ENCODE measurements at places on chromosomes 12 and 14.

DNA sequence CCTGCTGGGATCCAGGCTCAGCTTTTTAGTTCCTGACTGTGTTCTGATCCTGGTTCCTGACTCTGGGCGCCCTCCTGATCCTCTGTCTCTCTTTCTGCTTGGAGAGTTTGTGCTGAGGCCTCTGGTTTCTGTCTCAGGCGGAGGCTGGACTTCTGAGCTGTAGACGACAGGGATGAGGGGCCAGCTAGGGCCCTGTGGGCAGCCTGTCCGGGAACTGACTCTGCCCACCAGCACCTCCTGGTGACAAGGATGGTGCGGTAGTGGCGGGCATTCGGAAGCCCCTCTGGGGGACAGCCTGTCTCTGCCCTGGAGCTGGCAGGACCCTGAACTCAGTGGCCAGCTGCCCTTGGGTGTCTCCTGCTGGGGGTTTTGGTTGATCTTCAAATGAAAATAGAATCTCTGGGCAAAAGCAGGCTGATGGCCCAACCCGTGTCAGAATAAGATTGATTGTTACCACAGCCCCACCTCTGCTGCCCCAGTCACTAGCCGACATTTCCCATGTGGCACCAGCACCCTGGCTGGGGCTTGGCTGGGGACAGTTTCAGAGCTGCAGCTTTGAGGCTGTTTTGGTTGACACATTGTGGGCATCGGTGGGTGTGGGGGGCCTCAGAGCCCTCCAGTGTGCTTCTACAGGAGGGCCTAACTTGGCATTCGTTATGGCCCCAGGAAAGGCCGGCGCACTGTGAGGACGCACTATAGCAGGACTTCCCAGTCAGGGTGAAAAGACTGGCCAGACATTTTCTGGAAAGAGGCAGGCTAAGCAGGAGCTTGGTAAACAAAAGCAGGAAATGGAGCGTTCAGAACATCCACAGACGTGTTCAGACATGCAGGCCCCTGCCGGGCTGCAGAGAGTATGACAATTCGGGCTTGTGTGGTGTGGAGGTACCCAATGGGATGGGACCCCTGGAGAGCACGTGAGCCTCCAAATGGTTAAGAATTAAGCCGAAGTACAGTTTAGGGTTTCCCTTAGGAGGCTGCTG is 16.2 kb downstream of the KRT80 start:
- DNase-seq = no peak

DNA sequence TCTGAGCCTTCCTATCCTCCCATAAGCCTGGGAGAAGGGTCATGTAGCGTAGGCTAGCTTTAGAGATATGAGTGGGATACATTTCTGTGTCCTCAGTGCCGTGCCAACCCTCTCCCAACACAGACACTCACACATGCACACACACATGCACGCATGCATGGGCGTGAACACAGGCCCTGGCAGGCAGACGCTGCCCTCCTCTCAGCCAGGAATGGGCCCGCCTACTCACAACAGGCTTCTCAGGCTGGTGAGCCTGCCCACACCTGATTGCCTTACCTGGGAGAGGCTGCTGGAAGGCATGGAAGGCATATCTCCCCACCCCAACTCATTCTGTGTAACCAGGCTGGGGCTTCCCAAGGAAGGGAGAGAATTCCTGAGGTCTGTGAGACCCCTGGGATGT is 12.8 kb upstream of the ACVR1B start:
- no peak for DNase-seq

DNA sequence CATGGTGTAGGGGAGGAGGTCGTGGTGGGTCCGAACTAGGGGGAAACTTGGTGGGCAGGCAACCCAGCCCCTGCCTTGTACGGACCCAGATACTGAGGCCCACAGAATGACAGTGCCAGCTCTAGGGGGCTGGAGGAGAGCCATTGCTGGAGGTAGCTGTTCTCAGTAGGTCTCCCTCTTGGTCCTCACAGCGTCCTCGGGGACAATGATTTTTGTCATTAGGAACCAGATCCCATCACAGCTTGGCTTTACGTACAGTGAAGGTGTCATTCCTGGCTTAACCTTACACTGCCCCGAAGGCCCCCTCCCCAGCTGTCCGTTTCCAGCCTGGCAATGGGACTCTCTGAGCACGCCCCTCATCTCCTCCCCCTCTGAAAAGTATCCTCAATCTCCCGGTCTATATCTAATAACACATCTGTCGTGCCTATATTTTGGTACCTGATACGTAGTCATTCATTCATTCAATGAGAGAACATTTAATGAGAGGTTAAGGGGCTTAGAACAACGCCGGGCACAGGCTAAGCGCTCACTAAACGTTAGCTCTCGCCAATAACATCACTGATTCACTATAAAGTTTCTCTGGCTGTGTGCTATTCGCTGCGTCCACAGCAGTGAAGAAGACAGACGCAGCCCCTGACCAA is 597 bp upstream of the DYNC1H1 start:
- no peak for DNase-seq

DNA sequence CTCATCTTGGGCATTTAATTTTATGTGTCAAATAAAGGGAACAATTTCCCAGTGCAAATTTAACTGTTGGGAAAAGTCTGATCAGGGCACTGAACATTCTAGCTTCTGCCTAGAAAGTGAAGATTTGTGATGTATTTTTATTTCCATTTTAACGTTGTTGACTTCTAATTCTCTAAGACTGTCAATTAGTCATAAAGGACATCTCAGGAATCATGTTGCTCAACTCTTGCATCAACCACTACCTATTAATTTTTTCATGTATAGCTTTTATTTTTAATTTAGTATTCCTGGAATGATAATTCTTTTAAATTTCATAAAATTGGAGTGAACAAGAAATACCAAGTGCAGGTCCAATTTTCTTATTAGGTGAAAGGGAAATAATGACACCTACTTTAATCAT is 87.9 kb upstream of the METAP2 start:
- no peak for DNase-seq

DNA sequence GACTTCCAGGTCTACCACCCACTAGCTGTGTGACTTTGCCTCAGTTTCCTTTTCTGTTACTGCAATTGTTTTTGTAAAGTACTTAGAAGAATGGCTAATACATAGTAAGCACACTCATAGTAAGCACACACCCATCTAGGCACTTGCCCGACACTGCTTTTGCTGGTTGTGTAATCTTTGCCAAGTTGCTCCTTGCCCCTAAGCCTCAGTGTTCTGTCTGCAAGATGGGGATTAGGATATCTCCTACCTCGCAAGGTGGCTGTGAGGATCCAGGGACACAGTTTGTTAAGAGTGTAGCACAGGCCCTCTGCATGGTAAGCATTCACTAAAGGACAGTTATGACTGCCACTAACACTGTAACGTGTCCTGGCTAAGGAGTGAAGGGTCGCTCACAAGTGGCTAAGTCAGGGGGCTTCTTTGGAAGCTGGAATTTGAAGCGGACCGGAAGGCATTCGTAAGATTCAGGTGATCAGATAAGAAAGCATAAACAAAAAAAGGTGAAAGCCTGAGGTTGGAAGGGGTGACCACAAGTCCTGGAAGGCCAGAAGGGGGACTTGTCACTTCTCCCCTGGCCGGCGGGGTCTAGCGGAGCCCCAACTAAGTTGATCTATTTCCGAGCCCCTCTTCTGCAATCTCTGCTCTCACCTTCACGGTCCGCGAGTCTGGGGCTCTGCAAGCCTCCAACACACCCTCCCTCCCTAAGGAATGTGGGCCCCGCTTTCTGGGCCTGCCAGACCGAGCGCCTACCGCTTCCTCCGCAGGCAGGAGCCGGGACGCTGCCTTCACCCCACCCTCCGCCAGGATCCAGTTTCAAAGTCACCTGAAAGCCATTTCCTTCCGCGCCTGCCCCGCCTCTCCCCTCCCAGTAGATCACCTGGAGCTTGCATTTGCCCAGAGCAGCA is 1.5 kb upstream of the PLEKHG3 start:
- DNase-seq = no peak

DNA sequence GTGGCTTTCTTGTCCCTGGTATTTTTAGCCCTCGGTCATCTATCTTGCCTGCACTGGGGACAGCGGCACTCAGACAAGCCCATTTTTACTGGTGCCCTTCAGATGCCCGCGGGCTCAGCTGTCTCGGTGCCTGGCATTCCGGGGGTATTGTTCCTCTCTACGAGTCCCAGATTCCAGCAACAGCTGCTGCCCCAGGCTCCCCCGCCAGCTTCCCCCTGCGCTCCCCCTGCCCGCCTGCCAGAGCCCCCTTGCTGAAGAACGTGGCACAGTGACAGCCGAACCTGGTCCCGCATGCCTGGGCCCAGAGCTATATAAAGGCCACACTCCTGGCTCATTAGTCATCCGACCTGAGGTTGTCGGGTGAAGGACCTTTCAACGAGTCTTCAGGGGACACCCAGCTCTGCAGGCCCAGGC is 10.9 kb upstream of the MYL2 start:
- DNase-seq = no peak

- DNase-seq = no peak
These were observed 691.8 kb downstream of the FLRT2 start for GRCh38 chr14:86221755-86222154.

DNA sequence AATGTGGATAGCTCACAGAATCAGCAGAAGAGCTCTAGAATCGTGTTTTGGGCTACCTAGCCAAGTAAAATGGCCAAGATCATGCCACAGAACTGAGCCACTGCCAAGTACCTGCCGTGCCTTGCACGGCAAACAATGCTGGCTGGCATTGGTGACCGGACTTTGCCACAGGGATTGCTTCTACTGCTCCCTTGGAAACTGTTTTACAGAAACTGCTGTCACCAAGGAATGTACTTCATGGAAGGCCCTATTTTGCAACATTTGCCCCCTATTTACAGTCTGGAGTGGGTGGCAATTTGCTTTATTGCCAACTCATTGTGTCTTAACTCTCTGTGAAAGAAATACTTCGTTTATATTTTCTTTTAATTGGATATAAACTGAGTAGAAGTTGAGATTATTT is 49.0 kb downstream of the BORCS5 start:
- DNase-seq = no peak

GRCh38 chr14:51285120-51285519 is 45.1 kb downstream of the TMX1 start:
- no peak for DNase-seq

DNA sequence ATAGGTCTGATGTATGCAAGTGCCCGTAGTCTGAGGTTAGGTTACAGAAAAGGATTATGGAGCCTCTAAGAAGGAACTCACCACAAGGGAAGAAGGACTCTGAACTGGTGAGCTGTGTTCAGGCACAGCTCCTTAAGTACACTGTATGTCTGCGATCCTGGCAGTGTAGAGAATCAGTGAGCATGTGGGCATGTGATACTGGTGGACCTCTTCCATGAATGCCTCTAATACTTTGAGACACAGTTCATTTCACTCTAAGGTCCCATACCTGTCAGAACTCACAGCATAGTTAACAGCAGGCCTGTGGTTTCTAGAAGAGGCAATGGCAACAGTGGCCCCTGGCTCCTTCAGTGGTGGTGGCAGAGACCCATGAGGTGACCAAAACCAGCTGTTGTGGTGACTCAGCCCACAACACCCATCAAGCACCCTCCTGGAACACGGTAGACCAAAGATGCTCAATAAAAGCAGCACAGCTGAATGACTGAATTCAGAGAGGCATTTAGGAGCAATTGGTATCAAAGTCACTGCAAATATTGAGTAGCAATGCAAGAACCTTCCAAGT is 6.9 kb upstream of the OR6J1 start:
- no peak for DNase-seq

- DNase-seq = no peak
These were observed 10.9 kb downstream of the TMEM260 start for GRCh38 chr14:56590535-56590960.

- no peak for DNase-seq
These were observed 776 bp downstream of the BMP4 start for GRCh38 chr14:53955671-53956426.

DNA sequence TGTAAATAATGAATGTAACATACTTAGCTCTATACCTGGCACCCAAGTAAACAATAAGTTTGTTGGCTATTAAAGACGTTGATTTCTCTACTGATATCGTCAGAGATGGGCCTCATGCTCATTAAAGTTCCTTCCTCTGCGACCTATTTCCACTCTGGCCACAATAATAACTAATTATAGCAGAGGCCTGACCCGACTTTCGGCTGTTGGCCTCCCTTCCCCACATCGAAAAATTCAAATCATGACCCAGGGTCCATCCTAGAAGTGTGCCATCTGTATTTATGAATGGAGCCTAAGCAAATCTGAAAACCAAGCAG is 321 bp upstream of the USP30 start:
- no peak for DNase-seq

DNA sequence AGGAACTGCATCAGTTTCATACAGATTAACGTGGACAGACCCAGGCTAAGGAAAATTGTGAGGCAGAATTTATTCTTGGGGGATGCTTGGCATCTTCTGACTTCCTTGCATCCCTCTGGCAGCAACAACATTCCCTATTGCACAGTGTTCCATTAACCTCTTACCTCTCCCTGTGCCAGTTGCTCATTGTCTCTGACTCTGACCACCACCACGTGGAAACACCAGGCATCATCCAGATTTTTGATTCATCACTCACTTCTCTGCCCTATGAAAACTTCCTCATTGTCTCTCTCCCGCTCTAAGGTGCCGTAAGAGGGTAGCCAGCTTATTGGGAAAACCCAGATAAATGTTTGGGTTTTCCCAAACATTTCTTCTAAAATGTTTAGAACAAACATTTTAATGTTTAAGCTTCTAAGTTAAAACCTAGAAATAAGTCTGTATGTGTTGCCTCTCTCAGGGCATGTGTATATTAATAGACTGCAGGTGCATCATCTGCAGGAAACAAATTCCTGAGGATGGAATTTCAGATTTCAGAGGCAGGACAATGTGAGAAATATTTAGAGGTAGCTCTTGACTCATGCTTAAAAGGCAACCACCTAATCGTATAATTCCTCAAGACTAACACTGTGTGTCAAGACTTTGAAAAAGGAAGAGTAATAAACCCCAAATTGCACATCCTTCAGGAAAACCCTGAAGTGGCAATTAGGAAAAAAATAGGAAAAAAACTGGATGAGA is 64.5 kb upstream of the SLC35F4 start:
- no peak for DNase-seq

DNA sequence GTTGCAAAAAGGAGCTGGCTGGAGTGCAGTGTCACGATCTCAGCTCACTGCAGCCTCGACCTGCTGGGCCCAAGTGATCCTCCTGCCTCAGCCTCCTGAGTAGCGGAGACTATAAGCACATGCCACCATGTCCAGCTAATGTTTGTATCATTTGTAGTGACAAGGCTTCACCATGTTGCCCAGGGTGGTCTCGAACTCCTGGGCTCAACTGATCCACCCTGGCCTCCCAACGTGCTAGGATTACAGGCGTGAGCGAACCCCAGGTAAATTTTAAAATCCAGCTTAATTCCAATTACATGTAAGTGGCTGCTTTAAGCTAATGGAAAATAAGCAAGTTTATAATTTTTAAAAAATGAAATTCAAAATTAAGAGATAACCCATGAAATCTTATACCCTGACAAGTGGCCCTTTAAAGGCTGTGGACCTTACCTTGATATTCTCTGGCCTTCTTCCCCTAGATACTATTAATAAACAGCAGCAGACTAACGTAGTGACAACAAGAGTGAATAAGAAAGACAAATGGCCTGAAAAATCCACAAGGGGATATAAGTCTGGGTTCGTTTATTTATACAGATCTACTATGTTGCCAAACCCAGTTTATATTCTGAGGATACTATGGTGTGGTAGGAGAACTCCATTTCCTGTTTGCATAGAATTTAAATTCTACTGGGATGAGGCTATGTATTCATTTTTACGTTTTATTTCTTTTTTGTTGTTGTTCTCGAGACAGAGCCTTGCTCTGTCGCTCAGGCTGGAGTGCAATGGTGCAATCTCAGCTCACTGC is 25.6 kb upstream of the SLC2A3 start:
- DNase-seq = no peak

- no peak for DNase-seq
These were observed 290.5 kb upstream of the FBXO33 start for GRCh38 chr14:39722547-39723273.
